Naive thymus-derived CD8-positive, alpha-beta T cell (primary cell): ENCODE measurements at places on chromosomes 12 and 14.

DNA sequence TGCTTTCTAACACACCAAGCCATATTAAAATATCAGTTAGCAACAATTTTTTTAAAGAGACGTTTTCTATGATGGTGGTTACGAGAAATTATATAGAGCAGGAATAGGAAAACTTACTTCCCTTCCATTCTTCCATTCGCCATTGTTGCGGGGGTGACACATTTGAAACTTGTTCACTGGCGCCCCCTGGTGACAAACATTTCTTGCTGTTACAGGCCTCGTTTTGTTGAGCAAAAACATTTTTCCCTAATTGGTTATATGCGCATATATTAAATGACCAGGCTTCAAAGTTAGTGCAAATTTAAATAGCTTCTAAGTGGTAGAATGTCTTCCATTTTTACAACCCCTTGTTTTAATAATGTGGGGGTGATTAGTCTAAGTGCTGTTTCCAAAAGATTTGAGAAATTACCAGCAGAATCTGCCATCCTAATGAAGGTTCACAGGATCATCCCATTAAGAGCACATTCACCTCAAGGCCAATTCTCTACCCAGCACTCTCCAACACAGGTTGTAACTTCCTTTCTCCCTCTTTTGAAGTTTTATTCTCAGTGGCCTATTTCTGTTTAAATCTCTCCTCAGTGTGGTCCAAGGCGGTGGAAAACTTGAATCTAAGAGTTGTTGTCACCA lies 1124.7 kb downstream of the FLRT2 start:
- no peak for DNase-seq

- no peak for DNase-seq
Observed at GRCh38 chr12:128819293-128820144, 4.2 kb downstream of the SLC15A4 start.

DNA sequence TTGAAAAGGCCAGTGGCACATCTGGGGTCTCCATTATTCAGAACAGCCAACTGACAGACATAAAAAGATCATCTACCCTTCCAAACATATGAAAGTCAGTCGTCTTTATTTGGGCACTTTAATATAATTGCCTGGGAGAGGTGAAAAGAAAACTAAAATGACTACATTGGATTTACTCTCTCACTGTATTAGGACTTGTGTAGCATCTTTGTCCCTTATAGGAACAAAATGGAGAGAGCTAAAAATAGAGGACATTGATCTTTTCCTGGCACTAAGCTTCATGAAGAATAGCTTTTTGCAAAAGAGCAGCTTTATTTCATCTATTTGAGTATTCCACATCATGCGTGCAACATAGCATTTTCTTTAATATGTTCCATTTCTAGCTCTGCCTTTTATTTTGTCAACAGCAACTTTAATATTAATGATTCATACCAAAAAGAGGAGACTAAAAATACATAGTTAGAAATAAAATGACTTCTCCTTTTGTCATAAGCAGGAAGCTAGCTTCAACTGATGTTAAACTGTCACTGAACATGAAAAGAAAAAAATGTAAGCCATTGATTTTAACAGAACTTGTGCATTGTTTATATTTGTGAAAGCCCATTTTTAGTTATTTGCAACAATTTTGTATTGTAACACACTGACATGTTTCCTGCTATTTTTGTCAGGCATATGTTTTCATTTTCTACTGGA lies 254.6 kb downstream of the SEC23A start:
- no peak for DNase-seq

DNA sequence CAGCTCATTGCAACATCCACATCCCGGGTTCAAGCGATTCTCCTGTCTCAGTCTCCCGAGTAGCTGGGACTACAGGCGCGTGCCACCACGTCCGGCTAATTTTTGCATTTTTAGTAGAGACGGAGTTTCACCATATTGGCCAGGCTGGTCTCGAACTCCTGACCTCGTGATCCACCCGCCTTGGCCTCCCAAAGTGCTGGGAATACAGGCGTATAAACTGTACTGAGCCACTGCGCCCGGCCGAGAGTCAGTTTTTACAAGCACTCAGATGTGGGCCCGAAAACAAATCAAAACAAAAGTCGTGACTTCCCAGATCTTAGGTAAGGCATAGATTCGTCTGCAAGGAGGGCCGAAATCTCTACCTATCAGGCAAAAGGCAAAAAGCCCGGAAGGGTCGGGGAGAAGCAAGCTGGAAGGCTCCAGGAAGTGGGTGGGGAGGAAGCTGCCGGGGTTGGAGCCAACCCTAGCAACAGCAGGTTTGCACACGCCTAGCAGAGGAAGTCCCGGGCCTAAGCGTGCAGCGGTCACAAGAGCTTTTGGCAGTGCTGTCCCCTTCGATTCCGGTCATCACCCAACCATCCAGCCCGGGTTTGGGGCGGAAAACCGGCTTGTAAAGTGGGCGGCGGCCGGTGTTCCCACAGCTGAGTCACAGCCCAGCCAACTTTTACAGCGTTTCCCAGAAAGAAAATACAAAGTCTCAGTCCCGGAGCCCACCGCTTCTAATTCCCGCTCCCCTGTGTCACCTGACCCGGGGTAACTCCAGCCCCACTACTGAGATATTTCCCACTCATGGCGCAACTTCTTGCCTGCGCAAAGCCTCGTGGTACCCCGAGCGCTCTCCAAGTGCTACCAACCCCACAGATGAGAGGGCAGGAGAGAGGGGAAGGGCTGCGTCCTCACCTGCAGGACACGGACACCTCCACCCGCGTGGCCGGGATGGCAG lies 583 bp downstream of the CPNE8 start:
- peak; percentile 14 for DNase-seq

GRCh38 chr12:57258977-57259970 lies 8.3 kb upstream of the STAC3 start:
- no peak for DNase-seq

GRCh38 chr12:19201661-19202060 lies 72.1 kb downstream of the PLEKHA5 start:
- DNase-seq, result no peak
